Bone marrow (tissue), 2 donors: ENCODE measurements at places on chromosomes 7 and 10.

- no peak for DNase-seq
These were observed 27.4 kb upstream of the DGKI start for GRCh38 chr7:137873979-137874777.

- no peak for DNase-seq
These were observed 61.4 kb downstream of the GBF1 start for GRCh38 chr10:102306710-102307109.

DNA sequence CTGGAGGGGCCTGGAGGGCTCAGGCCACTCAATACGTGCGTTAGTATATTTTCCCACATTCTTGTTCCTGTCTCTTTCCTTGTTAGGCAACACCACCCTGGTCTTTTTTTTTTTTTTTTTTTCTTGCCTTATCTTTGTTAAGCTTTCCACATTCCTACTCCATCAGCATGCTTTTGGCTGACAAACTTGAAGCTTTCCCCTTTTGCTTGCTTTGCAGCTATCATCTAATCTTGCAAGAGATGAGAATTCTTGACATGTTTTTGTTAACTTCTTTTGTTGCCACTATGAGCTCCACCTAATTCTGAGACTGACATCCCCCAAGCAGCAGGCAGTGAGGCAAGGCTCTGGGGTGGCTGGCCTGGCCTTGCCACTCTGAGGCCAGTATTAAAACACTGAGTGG, 52.5 kb upstream of the NRP1 start:
- DNase-seq: no peak

GRCh38 chr7:7918736-7919448, 49.7 kb upstream of the GLCCI1 start:
- DNase-seq: no peak

- no peak for DNase-seq
These were observed 30.1 kb downstream of the JCAD start for GRCh38 chr10:30029164-30029871.

GRCh38 chr10:12605580-12606405, 256.4 kb downstream of the CAMK1D start:
- DNase-seq: peak; percentile 47

- no peak for DNase-seq
These were observed 1.0 kb upstream of the PLAC9 start for GRCh38 chr10:80131499-80131901.

GRCh38 chr10:70063418-70064098, 10.9 kb downstream of the MACROH2A2 start:
- no peak for DNase-seq

- DNase-seq: no peak
These were observed 73.5 kb downstream of the KMT2C start for GRCh38 chr7:152362128-152362926.
